Kidney (tissue), 22 donors: ENCODE measurements at places on chromosomes 4 and X. TPM values are rescaled to one million over a fixed set of nuclear protein-coding genes. Genes with fewer than 3 reads are reported as not detected.

The CCDC160 gene
- 7.0 TPM for polyA plus RNA-seq

DNA sequence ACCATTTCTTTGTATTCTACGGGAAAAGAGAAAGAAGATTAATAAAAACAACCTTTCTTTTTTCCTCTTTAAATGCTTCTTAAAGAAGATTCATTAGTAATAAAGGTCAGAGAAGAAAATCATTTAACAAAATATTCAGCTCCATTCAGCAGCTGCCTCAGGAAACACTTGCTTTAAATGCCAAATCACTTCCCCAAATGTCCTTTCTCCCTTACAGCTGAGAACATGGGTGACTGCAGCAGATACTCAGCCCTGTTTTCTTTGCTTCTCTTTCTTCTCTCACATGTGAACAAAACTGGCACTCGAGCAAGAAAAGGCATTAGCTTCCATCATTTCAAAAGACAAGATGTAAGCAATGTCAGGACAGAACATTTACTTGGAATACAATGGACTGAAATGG is 120.2 kb downstream of the INPP4B start:
- H3K4me3 ChIP-seq, result no peak overlapping the region
- no peaks in the 10 kb centered on the region for H3K27me3 ChIP-seq
- DNase-seq, result no peak
- H3K27ac ChIP-seq, result no peak overlapping the region
- no peaks in the 10 kb centered on the region for H3K4me1 ChIP-seq

The SLC4A4 gene
- 56.5 TPM for polyA plus RNA-seq

- no peak overlapping the region for H3K27ac ChIP-seq
- no peaks in the 10 kb centered on the region for H3K36me3 ChIP-seq
- H3K4me3 ChIP-seq, result no peak overlapping the region
- DNase-seq, result no peak
- H3K27me3 ChIP-seq, result no peaks in the 10 kb centered on the region
- H3K4me1 ChIP-seq, result no peaks in the 10 kb centered on the region
Measured at GRCh38 chr4:129077326-129077725, 16.0 kb downstream of the SCLT1 start.

DNA sequence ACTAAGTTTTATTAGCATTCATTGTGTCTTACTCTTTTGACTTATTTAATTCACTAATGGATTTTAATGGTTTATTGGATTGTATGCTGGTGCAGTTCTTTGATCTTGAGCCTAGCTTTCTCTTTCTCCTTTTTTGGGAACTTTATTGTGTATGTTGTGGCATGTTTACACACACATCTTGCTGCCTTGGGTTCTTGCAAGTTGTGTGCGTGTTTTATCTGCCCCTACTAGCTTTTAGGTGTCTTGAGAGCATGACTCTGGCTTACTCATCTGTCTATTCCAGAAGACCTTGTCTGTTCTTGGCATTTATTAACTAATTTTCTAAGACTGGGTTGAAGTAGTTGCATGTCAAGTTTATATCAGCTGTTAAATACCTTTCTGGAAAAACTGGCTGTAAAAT is 2.7 kb downstream of the TMEM165 start:
- H3K27ac ChIP-seq, result peak overlapping the region; percentile 95
- H3K36me3 ChIP-seq, result peaks cover 2% of the 10 kb centered on the region
- H3K4me1 ChIP-seq, result no peaks in the 10 kb centered on the region
- H3K4me3 ChIP-seq, result peak overlapping the region; percentile 88

- no peak overlapping the region for H3K4me3 ChIP-seq
- H3K27me3 ChIP-seq, result no peaks in the 10 kb centered on the region
- H3K27ac ChIP-seq, result no peak overlapping the region
- no peaks in the 10 kb centered on the region for H3K36me3 ChIP-seq
- no peaks in the 10 kb centered on the region for H3K4me1 ChIP-seq
Measured at GRCh38 chr4:123788577-123788976, 392.0 kb downstream of the SPRY1 start.

- no peak overlapping the region for H3K4me3 ChIP-seq
- no peaks in the 10 kb centered on the region for H3K4me1 ChIP-seq
- H3K27me3 ChIP-seq, result no peaks in the 10 kb centered on the region
- H3K36me3 ChIP-seq, result no peaks in the 10 kb centered on the region
- H3K27ac ChIP-seq, result no peak overlapping the region
- no peak for DNase-seq
Measured at GRCh38 chr4:128323401-128323800, 35.8 kb upstream of the PGRMC2 start.

GRCh38 chr4:105061136-105061696 is 85.5 kb upstream of the TET2 start:
- H3K36me3 ChIP-seq, result no peaks in the 10 kb centered on the region
- no peak overlapping the region for H3K27ac ChIP-seq
- H3K4me1 ChIP-seq, result no peaks in the 10 kb centered on the region
- peak; percentile 28 for DNase-seq
- H3K27me3 ChIP-seq, result no peaks in the 10 kb centered on the region
- H3K4me3 ChIP-seq, result no peak overlapping the region

DNA sequence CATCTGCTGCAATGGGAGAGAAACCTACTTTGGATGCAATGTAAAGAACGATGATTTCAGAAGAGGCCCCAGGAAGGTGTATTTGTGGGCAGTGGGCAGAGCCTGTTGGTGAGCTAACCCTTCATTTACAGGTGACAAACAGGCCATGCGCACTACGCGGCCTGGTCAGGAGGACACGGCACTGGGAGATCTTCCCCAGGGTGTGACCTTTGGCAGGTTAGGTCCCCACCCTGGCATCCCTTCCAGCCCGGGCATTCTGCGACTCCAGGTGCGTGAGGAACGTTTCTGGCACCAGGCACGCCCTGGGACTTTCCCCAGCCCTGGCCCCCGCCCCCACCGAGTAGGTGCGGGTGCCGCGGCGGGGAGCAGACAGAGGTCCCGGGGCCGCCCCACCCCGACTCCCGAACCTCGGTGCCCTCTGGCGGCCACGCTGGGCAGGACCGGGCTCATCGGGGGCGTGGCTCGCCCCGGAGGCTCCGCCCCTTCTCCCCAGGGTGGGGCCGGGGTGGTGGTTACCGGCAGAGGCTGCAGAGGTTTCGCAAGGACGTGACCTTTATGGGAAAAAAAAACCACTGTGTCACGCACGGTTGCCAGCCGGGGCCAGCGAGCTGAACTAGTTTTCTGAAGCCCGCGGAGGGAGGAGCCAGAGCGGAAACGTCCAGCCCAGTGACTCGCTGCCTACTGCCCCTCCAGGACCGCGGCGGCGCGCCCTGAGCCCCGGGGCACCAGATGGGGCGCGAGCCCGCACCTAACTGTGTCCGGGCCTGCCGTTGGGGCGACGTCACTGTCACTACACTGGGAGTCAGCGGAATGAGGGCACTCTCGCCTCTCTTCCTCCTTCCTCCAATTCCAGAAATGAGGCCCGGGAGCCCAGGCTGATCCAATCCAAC is 5.0 kb upstream of the NYX start:
- H3K27ac ChIP-seq, result peak overlapping the region; percentile 89
- H3K4me3 ChIP-seq, result peak overlapping the region; percentile 55
- H3K36me3 ChIP-seq, result no peaks in the 10 kb centered on the region
- DNase-seq, result peak; percentile 75
- H3K27me3 ChIP-seq, result no peaks in the 10 kb centered on the region
- no peaks in the 10 kb centered on the region for H3K4me1 ChIP-seq

The F11 gene
- 15.7 TPM for polyA plus RNA-seq

GRCh38 chr4:186666750-186667149 is 56.9 kb downstream of the FAT1 start:
- DNase-seq, result no peak
- H3K36me3 ChIP-seq, result peaks cover 7% of the 10 kb centered on the region
- H3K4me3 ChIP-seq, result no peak overlapping the region
- no peak overlapping the region for H3K27ac ChIP-seq

The DTHD1 gene
- not detected for polyA plus RNA-seq

GRCh38 chr4:126969360-126970235 is 663.2 kb upstream of the INTU start:
- H3K27ac ChIP-seq, result no peak overlapping the region
- no peaks in the 10 kb centered on the region for H3K4me1 ChIP-seq
- H3K27me3 ChIP-seq, result no peaks in the 10 kb centered on the region
- DNase-seq, result no peak
- H3K4me3 ChIP-seq, result no peak overlapping the region
- H3K36me3 ChIP-seq, result no peaks in the 10 kb centered on the region

The TECRL gene
- polyA plus RNA-seq, result not detected

DNA sequence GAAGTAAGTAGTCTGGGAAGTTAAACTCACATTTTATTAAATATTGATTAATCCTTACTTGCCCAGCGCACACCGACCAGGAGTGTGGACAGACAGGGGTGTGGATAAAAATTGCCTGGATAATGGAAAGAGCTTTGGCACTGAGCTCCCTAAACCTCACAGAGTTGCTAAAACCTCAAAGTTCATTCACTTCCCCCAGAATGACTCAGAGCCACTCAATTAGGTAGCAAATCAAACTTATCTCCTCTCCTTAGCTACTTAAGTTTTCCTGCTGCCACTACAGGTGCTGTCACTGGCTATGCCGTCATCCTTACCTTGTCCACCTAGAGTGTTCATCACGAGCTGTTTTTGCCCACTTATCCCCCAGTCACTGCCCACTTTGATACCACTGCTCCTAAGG is 27.0 kb upstream of the MID1IP1 start:
- no peak overlapping the region for H3K27ac ChIP-seq

DNA sequence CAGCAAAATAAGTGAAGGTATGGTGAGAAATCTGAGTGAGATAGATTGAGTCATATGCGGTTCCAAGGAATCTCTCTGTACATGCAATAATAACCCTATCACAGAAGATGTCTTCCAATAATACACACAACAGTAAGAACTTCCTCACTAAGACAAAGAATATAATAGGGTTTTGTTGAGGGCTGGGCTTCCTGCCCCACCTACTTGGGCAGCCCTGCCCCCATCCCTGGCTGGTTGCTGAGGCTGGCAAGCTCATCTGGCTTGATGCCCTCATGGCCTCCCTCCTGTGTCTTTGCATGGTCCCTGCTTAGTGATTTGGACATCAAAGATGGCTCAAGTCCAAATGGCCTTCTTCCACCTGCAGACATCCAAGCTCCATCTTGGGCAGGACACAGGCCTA is 2.7 kb downstream of the GEMIN8 start:
- H3K4me3 ChIP-seq, result no peak overlapping the region
- peaks cover 13% of the 10 kb centered on the region for H3K27me3 ChIP-seq
- DNase-seq, result no peak
- no peaks in the 10 kb centered on the region for H3K36me3 ChIP-seq

The BEX5 gene
- 42.4 TPM for polyA plus RNA-seq

GRCh38 chr4:143554728-143555597 is 41.5 kb downstream of the SMARCA5 start:
- no peaks in the 10 kb centered on the region for H3K4me1 ChIP-seq
- H3K27ac ChIP-seq, result no peak overlapping the region
- H3K4me3 ChIP-seq, result no peak overlapping the region
- DNase-seq, result no peak
- no peaks in the 10 kb centered on the region for H3K27me3 ChIP-seq

DNA sequence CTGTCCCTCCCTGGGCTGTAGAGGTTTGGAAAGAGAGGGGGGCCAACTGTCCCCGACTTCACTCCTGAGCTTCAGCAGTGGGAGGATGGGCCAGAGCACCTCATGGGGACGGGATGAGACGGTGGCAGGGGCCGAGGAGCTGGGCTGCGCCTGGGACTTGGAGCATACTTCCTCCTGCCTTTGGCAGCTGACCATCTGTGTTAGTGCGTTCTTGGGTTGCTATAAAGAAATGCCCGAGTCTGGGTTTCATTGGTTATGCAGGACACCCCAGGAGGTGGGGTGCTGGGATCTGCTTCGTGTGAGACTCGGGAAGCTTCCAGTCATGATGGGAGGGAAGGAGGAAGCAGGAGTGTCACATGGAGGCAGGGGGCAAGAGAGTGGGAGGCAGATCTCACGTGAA is 7.4 kb downstream of the PSAPL1 start:
- H3K27ac ChIP-seq, result no peak overlapping the region
- H3K36me3 ChIP-seq, result no peaks in the 10 kb centered on the region
- no peak overlapping the region for H3K4me3 ChIP-seq
- DNase-seq, result no peak
- H3K27me3 ChIP-seq, result no peaks in the 10 kb centered on the region
- no peaks in the 10 kb centered on the region for H3K4me1 ChIP-seq

- no peaks in the 10 kb centered on the region for H3K36me3 ChIP-seq
- DNase-seq, result no peak
- no peaks in the 10 kb centered on the region for H3K27me3 ChIP-seq
- no peak overlapping the region for H3K4me3 ChIP-seq
- H3K27ac ChIP-seq, result no peak overlapping the region
Measured at GRCh38 chrX:136816975-136817374, 36.2 kb upstream of the ARHGEF6 start.

- no peaks in the 10 kb centered on the region for H3K4me1 ChIP-seq
- no peak overlapping the region for H3K4me3 ChIP-seq
- H3K36me3 ChIP-seq, result no peaks in the 10 kb centered on the region
- DNase-seq, result no peak
- no peaks in the 10 kb centered on the region for H3K27me3 ChIP-seq
- H3K27ac ChIP-seq, result no peak overlapping the region
Measured at GRCh38 chr4:105329081-105329480, 144.8 kb downstream of the PPA2 start.

The YY2 gene
- 0.58 TPM for polyA plus RNA-seq

DNA sequence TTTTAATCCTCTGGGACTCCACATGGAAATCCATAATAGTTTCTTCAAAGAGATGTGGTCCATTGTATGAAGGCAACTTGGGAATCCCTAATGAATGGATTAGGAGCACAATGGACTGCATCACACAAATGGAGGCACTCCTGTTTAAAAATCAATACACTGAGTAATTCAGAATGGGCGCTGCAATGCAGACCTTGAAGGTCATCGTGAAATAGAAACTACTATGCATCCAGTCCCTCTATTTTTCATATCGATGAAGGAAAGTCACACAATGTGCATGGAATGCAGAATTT is 98.8 kb upstream of the EGFL6 start:
- no peak for DNase-seq
- no peaks in the 10 kb centered on the region for H3K4me1 ChIP-seq

The METTL14 gene
- 10.1 TPM for polyA plus RNA-seq

DNA sequence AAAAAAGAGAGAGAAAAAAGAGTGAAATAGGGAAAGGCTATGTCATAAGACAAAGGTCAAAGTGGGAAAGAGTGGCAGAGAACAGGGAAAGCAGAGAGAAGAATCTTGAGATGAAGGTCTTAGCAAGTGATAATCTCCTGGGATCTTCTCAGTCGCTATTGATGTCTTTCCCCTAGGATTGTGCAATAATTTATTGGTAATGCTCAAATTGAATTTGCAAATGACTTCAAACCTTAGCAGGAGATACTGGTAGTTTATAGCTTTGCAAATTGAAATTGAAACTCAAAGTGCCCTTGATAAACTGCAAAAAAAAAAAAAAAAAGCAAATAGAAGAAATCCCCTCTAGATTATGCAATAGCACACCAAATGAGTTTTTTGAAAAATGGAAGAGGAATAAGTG is 45.7 kb upstream of the MID1 start:
- no peak for DNase-seq
- no peaks in the 10 kb centered on the region for H3K27me3 ChIP-seq
- no peaks in the 10 kb centered on the region for H3K4me1 ChIP-seq
- H3K36me3 ChIP-seq, result no peaks in the 10 kb centered on the region

The MAGEB17 gene
- polyA plus RNA-seq, result not detected

GRCh38 chrX:10759141-10759799 is 138.9 kb upstream of the MID1 start:
- H3K27me3 ChIP-seq, result no peaks in the 10 kb centered on the region
- no peaks in the 10 kb centered on the region for H3K36me3 ChIP-seq
- H3K4me1 ChIP-seq, result no peaks in the 10 kb centered on the region
- H3K4me3 ChIP-seq, result no peak overlapping the region
- DNase-seq, result no peak

The UGT2B17 gene
- not detected for polyA plus RNA-seq

The ZDHHC15 gene
- polyA plus RNA-seq, result 1.7 TPM

The WAS gene
- 2.2 TPM for polyA plus RNA-seq
